Naive thymus-derived CD4-positive, alpha-beta T cell (primary cell): ENCODE measurements at places on chromosomes 13 and 19.

GRCh38 chr13:99013951-99014350, 36.1 kb upstream of the DOCK9 start:
- no peak overlapping the region for H3K27ac ChIP-seq
- H3K27me3 ChIP-seq = no peaks in the 10 kb centered on the region
- H3K36me3 ChIP-seq = no peaks in the 10 kb centered on the region
- peaks cover 40% of the 10 kb centered on the region for H3K4me1 ChIP-seq
- DNase-seq = no peak
- H3K4me3 ChIP-seq = no peak overlapping the region

- H3K27ac ChIP-seq = no peak overlapping the region
- no peaks in the 10 kb centered on the region for H3K4me1 ChIP-seq
- no peak for DNase-seq
These were observed 19.2 kb downstream of the RYR1 start for GRCh38 chr19:38452430-38453366.

DNA sequence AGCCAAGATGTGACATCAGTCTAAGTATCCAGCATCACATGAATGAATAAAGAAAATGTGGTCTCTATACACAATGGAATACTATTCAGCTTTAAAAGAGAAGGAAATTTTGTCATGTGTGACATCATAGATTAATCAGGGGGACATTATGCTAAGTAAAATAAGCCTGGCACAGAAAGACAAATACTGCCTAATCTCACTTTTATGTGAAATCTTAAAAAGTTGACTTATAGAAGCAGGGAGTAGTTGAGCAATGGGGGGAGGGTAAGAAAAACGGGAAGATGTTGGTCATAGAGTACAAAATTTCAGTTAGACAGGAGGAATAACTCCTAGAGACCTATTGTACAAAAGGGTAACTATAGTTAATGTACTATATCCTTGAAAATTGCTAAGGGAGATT, 10.4 kb upstream of the LCP1 start:
- no peaks in the 10 kb centered on the region for H3K27me3 ChIP-seq
- no peak overlapping the region for H3K27ac ChIP-seq
- H3K4me1 ChIP-seq = no peaks in the 10 kb centered on the region
- H3K4me3 ChIP-seq = no peak overlapping the region
- no peak for DNase-seq

DNA sequence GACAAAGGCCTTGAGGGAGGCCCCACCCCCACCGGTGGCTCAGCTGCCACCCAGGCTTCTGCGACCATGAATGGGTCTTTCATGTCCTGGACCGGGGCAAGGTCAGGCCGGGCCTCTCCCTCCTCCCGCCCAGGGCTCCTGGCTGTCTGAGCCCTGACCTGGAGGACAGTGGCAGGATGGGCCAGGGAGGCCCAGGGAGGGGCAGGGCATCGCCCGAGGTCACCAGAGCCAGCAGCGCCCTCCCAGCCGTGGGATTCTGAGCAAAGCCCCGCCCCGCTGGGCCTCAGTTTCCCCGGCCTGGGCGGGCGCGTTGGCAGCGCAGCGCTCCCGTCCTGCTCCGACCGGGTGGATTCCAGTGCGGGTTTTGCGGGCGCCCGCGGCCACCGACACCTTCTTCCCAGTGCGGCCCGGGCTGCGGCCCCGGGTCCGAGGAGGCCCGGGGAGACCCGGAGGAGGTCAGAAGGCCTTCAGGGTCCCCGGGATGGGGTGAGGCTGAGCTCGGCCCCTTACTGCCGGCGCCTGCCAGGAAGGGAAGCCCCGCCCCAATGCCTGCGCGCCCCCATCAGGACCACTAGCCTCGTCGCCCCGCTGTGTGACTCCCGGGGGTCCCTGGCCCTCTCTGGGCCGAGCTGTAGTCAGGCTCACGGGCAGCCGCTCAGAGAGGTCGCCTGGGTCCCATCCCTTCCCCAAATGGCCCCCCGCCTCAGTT, 24.6 kb upstream of the SEMA6B start:
- no peaks in the 10 kb centered on the region for H3K36me3 ChIP-seq
- peaks cover 13% of the 10 kb centered on the region for H3K27me3 ChIP-seq
- H3K27ac ChIP-seq = no peak overlapping the region
- no peaks in the 10 kb centered on the region for H3K4me1 ChIP-seq
- H3K4me3 ChIP-seq = no peak overlapping the region

- no peak for DNase-seq
- H3K4me3 ChIP-seq = no peak overlapping the region
- H3K27me3 ChIP-seq = no peaks in the 10 kb centered on the region
- peaks cover 20% of the 10 kb centered on the region for H3K4me1 ChIP-seq
- H3K27ac ChIP-seq = no peak overlapping the region
- no peaks in the 10 kb centered on the region for H3K36me3 ChIP-seq
These were observed 34.2 kb downstream of the TDRD3 start for GRCh38 chr13:60431108-60431700.

GRCh38 chr13:102309110-102309509, 92.7 kb downstream of the FGF14 start:
- no peak overlapping the region for H3K27ac ChIP-seq
- H3K36me3 ChIP-seq = no peaks in the 10 kb centered on the region
- H3K4me1 ChIP-seq = no peaks in the 10 kb centered on the region

- H3K27ac ChIP-seq = no peak overlapping the region
- H3K27me3 ChIP-seq = no peaks in the 10 kb centered on the region
- no peaks in the 10 kb centered on the region for H3K4me1 ChIP-seq
- no peak overlapping the region for H3K4me3 ChIP-seq
These were observed 39.4 kb upstream of the FARP1 start for GRCh38 chr13:98103531-98103930.

DNA sequence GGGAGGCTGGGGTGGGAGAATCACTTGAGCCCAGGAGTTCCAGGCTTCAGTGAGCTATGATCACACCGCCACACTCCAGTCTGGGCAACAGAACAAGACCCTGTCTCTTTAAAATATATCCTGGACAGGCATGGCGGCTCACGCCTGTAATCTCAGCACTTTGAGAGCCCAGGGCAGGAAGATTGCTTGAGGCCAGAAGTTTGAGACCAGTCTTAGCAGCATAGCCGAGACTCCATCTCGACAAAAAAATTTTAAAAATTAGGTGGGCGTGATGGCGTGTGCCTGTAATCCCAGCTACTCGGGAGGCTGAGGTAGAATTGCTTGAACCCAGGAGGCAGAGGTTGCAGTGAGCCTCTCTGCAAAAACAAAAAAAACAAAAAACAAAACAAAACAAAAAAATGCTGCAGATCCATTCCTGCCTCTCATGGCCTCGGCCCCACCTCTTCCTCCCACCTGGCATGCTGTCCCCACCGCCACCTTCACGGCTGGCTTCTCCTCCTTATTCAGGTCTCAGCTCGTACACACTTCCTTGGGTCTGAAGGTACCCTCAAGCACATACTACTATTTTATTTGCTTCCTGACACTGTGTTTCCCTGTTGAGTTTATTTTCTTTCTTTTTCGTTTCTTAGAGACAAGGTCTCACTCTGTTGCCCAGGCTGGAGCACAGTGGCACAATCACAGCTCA, 5.3 kb downstream of the RFX1 start:
- no peaks in the 10 kb centered on the region for H3K27me3 ChIP-seq
- peak; percentile 10 for DNase-seq
- peaks cover 54% of the 10 kb centered on the region for H3K4me1 ChIP-seq
- no peak overlapping the region for H3K4me3 ChIP-seq
- peak overlapping the region; percentile 99 for H3K27ac ChIP-seq

- no peak for DNase-seq
- H3K4me1 ChIP-seq = peaks cover 6% of the 10 kb centered on the region
- no peak overlapping the region for H3K4me3 ChIP-seq
- H3K36me3 ChIP-seq = peaks cover 33% of the 10 kb centered on the region
- H3K27ac ChIP-seq = no peak overlapping the region
These were observed 1.6 kb downstream of the ZNF431 start for GRCh38 chr19:21143428-21143827.

DNA sequence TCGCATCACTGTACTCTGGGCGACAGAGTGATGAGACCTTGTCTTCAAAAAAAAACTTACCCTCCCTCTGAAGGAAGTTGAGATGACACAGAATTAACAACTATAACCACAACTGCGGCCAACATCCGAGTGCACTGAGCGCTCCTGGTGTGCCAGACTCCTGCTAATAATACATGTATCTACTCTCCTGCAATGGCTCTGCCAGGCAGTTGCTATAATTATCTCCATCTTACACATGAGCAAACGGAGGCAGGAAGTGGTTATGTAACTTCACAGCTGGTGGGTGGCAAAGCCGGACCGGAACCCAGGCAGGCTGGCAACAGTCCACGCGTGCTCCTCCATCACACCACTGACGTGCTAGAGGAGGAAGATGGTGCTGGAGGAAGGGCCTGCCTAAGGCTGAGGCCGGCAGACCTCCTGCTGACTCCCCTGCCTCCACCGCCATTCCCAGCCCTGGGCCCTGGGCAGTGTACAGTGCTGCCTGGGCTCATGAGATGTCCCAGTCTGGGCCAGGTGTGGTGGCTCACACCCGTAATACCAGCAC, 12.6 kb downstream of the XRCC1 start:
- no peaks in the 10 kb centered on the region for H3K27me3 ChIP-seq
- peaks cover 40% of the 10 kb centered on the region for H3K4me1 ChIP-seq
- peak; percentile 43 for DNase-seq
